ENCODE measurements at places on chromosomes 4 and X.

DNA sequence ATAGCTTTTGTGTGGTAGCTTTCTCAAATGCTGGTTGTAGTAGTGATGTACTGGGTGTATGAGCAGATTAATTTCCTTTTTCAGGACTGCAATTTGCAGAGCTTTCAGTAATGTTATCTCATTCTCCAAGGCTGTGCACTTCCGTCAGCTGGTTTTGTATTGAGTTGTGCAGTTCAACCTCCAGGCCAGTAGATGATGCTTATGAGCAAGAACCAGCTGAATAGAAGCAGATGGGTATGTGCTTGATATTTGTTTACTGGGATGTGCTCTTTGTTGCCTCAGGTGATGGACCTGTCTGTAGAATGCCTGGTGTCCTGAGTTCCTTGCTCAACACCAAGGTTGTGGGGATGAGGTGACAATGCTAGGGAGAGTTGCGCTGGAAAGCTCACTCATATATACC is 462.8 kb downstream of the PCDH18 start:
- no peak for DNase-seq

DNA sequence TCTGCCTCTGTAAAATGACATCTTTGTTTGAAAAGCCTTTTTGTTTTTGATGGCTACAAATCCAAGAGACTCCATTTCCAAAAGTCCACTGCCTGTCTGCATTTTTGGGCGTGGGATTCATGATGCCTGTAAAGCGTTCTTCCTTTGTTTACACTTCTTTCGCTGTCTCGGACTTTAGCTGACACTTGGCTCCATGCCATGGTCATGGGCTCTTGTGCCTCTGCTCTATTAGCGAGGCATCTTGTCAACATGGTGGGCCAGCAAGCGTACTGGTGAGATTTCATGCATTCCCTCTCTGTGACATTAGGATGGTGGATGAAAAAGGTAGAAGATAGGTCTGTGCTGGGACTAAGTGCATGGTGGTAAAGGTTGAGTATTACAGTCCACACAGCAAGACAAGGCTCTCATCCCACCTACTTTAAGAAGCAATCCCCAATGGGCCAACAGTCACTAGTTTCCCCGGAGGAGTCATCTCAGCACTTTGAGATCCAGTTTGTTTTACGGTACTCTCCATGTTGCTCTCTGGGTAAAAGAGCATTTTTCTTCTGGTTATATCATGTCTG is 298.2 kb upstream of the KLF3 start:
- no peak for DNase-seq

DNA sequence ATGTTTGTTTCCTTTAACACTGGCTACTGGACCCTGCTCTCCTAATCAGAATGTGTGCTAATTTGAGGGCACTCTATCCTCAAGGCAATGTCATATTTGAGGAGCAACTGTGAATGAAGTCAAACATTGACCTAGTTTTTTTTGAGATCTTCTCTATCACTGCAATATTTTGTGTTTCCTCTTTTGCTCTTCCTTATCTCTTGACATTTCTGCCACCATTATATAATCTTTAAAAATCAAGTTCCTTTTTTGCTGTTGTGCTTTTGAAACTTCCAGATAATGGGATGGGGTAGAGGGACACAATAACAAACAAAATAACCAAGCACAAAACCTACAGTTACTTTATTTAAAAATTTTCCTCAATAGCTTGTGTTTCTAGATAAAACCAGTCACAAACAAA is 7.4 kb upstream of the WDFY3 start:
- no peak for DNase-seq

- DNase-seq, result no peak
Observed at GRCh38 chr4:150217808-150218207, 139.6 kb downstream of the DCLK2 start.

- DNase-seq, result no peak
Observed at GRCh38 chrX:120426599-120426998, 42.5 kb downstream of the LAMP2 start.

DNA sequence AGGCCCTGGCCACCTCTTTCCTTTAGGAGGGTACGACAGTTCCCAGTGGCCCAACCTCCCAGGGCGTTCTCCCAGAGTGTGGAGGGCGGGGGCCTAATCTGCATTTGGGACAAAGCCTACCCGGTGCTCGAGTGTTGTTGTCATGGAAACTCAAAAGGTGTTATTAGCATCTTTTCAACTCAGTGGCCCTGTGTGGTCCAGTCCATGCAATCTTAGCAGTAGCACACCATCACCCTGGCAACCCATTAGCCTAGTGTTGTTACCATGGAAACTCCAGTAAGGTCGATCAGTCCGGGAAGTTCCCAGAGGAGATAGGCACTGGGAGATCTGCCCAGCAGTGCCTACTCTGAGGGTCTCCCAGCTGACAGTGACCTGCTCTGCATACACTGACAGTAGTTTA is 20.2 kb downstream of the APLN start:
- DNase-seq, result no peak

GRCh38 chr4:111632641-111633151 is 512.6 kb upstream of the FAM241A start:
- no peak for DNase-seq

GRCh38 chrX:69179380-69179911 is 14.2 kb upstream of the PJA1 start:
- DNase-seq, result no peak

GRCh38 chr4:163269869-163270268 is 62.5 kb downstream of the NPY1R start:
- no peak for DNase-seq

- no peak for DNase-seq
Observed at GRCh38 chr4:23685471-23685870, 204.4 kb downstream of the PPARGC1A start.

DNA sequence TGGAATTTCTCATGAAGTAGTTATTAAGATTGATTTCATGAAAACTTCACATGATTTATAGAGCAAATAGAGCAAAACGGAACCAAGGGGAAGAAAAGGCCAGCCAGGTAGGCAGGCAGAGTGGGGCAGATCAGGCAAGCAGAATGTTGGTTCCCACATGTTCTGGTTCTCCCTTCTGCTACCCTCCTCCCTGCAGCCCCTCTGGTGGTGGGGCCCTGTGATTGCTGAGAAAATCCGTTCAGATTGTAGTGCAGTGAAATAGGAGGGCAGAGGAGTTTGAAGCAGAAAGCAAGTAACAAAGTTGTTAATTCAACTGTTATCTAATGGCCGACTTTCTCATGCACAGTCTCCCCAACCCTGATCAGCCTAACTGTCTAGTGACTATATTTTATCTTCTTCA is 185.3 kb downstream of the MID1IP1 start:
- DNase-seq, result no peak

DNA sequence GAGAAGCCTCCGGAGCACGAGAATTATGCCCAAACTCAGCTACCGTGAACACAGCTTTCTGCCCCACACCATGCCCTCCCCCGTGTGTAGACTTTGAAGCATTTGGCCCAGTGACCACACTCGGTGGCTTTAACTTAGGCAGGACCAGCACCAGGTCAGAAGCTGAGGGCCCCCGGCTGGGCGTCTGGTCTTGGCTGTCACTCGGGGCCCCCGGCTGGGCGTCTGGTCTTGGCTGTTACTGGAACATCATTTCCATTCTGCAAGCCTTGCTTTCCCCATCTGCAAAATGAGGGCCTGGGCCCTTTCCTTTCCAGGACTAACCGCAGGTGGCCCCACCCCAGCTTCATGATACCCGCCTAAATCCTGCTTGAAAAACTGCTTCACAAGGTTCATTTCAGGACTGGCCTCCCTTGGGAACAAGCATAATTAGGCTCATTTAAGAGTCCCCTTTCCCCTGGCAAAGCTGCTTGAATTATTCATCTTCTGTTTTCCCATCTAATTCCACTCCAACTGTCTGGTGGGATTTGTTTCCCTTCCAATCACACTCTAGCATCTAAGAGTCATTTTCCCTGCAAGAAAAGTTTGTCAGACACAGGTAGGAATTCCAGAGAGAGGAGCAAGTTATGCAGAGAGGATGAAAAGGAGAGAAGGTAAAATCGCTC is 82.5 kb downstream of the WFS1 start:
- no peak for DNase-seq

DNA sequence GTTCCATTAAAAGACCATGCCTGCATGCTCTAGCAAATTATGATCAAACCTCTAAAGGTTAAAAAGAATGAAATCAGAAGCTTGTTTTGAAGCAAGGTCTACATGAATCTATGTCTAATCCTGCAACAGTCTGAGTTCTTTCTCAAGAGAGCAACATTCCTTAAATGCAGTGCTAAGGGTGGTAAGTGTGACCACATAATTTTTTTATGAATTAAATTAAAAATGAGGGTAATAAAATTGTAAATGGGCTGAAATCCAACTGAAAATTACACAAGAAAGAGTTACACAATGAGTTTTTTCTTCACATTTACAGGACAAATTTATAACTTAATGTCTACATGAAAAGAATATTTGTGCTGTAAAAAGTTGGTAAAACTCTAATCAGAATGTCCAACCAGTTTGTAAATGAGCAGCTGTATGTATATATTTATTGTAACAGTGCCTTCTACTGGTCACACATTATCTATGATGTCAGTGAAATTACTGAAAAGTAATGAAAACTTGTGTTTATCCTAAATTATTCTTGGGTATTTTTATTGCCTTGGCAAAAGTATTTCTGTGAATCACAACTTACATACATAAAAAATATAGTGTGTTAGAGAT is 336.3 kb upstream of the PITX2 start:
- no peak for DNase-seq

- no peak for DNase-seq
Observed at GRCh38 chr4:73816814-73817213, 19.7 kb upstream of the CXCL6 start.

- no peak for DNase-seq
Observed at GRCh38 chrX:8815460-8816065, 14.4 kb upstream of the FAM9A start.

DNA sequence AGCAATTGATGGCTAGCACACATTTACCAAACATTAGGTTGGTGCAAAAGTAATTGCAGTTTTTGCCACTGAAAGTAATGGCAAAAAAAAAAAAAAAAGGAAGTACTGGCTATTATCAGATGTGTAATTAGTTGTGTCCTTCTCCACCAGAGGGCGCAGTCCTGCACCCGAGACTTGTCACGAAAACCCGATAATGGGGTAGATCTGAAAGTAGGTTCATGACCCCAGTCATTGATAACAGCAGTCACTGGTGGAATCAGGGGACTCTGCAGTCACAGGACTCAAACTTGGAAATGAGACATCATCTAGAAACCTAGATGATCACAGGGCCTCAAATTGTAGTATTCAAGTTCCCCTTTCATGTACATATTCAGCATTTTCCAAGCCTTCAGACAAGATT is 13.1 kb upstream of the ACOT9 start:
- no peak for DNase-seq

DNA sequence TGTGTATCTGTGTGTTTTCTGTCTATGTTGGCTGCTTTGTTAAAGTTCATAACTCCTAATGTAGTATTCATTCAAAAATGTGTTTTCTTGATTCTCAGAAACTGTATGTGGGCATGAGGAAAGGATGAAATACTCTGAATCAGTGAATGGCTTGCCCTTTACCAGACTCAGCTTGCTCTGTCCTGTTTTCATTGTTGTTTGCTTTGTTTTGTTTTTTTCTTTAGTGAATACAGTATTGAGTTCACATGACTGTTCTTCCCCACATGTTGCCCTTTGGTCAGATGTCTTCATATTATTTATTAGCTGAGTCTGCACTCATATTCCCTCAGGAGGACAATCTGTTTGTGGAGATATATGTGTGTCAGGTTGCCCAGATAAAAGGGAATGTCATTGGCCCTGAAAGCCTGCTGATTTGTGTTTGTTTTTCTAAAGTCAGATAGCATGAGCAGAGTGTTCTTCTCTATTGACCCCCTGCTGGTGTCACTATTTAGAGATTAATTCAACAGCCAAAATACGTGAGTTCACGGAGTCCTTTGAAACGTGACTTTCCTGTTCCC is 1184.4 kb downstream of the RPA4 start:
- no peak for DNase-seq

DNA sequence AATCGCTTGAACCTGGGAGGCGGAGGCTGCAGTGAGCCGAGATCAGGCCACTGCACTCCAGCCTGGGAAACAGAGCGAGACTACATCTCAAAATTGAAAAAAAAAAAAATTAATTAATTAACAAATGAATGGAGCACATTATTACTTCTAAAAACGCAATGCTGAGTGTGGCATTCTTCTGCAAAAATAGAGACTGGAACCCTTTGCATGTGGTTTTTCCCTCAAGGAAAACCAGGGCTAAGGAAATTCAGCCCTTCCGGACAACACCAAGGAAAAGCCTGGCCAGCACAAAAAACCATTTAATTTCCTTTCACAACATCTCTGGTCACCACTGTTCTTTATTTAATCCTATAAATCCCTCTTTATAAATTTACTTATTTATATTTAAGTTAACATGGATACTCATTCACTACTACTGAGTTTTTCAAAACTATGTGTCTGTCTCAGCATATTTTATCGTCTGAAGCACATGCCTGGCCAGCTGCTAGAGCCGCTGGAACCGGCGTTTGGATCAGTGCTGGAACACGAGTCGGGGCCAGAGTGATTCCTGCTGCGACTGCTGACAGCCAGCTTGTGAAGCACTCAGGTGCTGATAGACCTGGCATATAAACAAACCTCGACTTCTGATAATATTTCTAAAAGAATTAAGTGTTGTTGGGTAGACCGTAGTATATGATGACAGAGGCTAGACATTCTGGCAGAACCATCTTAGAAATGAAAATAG is 84.5 kb upstream of the WWC2 start:
- no peak for DNase-seq

DNA sequence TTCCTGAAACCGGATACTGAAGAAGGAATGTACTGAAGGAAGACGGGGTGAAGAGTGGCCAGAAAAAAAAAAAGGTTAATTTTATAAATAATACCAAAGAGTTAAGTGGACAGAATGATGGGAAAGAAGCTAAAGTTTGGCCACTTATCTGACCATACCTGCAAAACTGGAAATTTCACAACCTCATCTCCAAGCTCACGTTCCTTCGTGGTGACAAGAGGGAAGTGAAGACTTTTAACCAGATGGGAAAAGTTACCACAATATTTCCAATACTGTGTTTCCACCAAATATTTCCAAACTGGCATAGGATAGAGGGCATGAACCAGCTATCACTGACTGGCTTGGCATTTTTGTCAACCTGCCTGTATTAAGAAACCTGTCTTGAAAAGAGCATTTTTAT is 56.4 kb downstream of the MAML3 start:
- no peak for DNase-seq

GRCh38 chrX:141642979-141643378 is 53.5 kb downstream of the SPANXA2 start:
- DNase-seq, result no peak

DNA sequence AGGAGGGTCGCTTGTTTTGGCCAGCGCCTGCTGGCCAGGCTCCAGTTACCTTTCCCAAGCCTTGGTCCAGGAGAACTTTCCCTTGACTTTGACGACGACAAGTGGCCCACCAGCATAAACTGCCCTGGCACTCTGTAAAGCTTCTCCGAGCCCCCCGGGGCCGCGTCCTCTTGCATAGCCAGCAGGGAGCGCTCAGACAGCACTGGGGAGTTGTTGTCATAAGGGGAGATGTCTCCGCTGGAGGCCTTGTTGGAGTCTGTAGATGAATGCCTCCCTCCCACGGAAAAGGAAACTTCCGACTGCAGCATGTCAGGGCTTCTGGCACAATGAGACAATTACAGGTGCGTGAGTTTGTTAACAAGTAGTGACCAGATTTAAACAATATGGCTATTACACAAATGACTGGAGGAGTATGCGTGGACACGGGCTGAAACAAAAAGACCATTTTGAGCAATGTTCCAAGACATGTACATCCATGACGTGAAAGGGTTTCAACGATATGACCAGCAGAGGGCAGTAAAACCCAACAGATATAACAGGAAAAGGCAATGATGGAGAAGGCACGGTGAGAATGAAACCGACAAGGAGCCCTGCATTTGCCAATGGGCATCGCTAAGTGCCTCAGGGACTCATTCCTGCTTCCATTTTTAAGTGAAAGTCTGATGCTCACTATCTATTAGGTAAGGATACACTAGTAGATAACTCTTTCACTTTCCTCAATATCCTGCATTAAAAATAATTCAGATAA is 33.0 kb downstream of the HCCS start:
- no peak for DNase-seq

All from stimulated activated CD4-positive, alpha-beta T cell treated with anti-CD3 and anti-CD28 coated beads, Interleukin-1b, Interleukin-23, amount 100 ng/mL, for 1 hour (primary cell).